ENCODE measurements at places on chromosomes 16 and 17. TPM values are rescaled to one million over a fixed set of nuclear protein-coding genes. Genes with fewer than 3 reads are reported as not detected.

The EXOC7 gene
- 70.9 TPM for total RNA-seq

The C17orf67 gene
- total RNA-seq, result 1.1 TPM

The CCDC92B gene
- 0.16 TPM for total RNA-seq

The EME1 gene
- 0.60 TPM for total RNA-seq

The SMTNL2 gene
- total RNA-seq, result 48.6 TPM

The DRC3 gene
- total RNA-seq, result 1.6 TPM

The CD300H gene
- not detected for total RNA-seq

The GAS7 gene
- 90.5 TPM for total RNA-seq

The NME1 gene
- 18.8 TPM for total RNA-seq

The RARA gene
- 17.9 TPM for total RNA-seq

The DBF4B gene
- 3.8 TPM for total RNA-seq

The NPIPA5 gene
- total RNA-seq, result 4.2 TPM

The SCGB1C2 gene
- not detected for total RNA-seq

The HCRT gene
- not detected for total RNA-seq

The CMTM1 gene
- 0.92 TPM for total RNA-seq

The ODAD4 gene
- total RNA-seq, result 0.76 TPM

The OMG gene
- not detected for total RNA-seq

The METRN gene
- 60.4 TPM for total RNA-seq

The GRAPL gene
- 1.2 TPM for total RNA-seq

The ACSM2A gene
- not detected for total RNA-seq

The SCPEP1 gene
- 93.8 TPM for total RNA-seq

The CA5A gene
- not detected for total RNA-seq

The SPHK1 gene
- total RNA-seq, result 2.7 TPM

The TMEM92 gene
- total RNA-seq, result not detected

The HES7 gene
- total RNA-seq, result not detected

The B9D1 gene
- 5.3 TPM for total RNA-seq

The CD300A gene
- total RNA-seq, result 2.4 TPM

The TELO2 gene
- total RNA-seq, result 18.9 TPM

The TMEM107 gene
- 6.7 TPM for total RNA-seq

Data from Right ventricle myocardium inferior (tissue), 1 donor.